Right renal cortex interstitium (tissue), 3 donors: ENCODE measurements at places on chromosomes 12 and 14. TPM values are rescaled to one million over a fixed set of nuclear protein-coding genes. Genes with fewer than 3 reads are reported as not detected.

Gene HHIPL1
- polyA plus RNA-seq, result 1.5 TPM

DNA sequence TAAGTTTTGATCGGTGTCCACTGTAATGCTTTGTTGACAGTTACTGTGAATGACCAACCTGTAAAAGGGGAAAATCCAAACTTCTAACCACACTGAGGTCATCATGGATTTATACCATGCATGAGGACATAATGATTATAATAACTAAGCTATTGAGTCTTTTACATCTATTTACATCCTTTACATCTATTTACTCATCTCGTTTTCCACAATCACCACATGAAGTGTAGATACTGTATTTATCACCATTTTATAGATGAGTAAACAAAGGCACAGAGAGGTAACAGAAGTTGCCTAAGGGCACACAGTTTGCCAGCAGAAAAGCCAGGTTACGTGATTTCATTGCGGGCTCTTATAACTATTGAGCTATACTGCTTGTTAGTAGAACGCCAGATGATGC is 27.9 kb upstream of the EID3 start:
- DNase-seq, result no peak

Gene TRIM9
- polyA plus RNA-seq, result 1.1 TPM

Gene AGAP2
- 1.2 TPM for polyA plus RNA-seq

- DNase-seq, result no peak
These were observed 3.1 kb upstream of the MDM2 start for GRCh38 chr12:68804657-68805591.

Gene COL2A1
- polyA plus RNA-seq, result 34.9 TPM
